Mesothelial cell of epicardium (in vitro differentiated cells): ENCODE measurements at places on chromosomes 3 and 15. TPM values are rescaled to one million over a fixed set of nuclear protein-coding genes. Genes with fewer than 3 reads are reported as not detected.

The SMCO1 gene
- total RNA-seq = not detected in 3 replicates

The ISLR2 gene
- 1.3 to 1.9 TPM (median 1.4 TPM) in 3 replicates for total RNA-seq

The GNB5 gene
- 22.3 to 23.1 TPM (median 22.5 TPM) in 3 replicates for total RNA-seq

The MOBP gene
- total RNA-seq = not detected in 3 replicates

The KIF23 gene
- 37.8 to 43.5 TPM (median 38.7 TPM) in 3 replicates for total RNA-seq

The VGLL3 gene
- total RNA-seq = 11.9 to 13.5 TPM (median 13.4 TPM) in 3 replicates
